ENCODE measurements at places on chromosomes 1 and 21.

DNA sequence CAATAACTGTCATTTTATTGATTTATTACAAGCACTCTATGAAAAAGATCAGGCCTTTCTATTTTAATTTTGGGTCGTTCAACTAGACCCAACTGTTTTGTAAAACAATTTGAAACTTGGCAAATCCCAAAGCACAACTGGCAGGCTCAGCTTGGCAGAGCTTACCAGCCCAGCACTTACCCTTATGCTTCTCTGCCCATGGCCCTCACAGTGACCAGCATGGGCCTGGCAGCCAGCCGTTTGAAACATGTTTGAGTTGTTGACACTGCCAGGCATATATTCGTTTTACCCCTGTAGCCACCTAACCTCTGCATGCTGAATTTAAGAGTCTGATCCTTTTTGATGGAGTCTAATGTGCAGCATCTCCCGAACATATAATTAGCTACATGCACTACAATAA, 796.7 kb upstream of the ADGRL2 start:
- no peak for DNase-seq

- DNase-seq: peak; percentile 41
Measured at GRCh38 chr1:37634244-37634991, at the start of gene RSPO1. Gene RSPO1 (minus strand): TSS chr1:37634892. CDS start chr1:37629661, 5,231 bp downstream.

DNA sequence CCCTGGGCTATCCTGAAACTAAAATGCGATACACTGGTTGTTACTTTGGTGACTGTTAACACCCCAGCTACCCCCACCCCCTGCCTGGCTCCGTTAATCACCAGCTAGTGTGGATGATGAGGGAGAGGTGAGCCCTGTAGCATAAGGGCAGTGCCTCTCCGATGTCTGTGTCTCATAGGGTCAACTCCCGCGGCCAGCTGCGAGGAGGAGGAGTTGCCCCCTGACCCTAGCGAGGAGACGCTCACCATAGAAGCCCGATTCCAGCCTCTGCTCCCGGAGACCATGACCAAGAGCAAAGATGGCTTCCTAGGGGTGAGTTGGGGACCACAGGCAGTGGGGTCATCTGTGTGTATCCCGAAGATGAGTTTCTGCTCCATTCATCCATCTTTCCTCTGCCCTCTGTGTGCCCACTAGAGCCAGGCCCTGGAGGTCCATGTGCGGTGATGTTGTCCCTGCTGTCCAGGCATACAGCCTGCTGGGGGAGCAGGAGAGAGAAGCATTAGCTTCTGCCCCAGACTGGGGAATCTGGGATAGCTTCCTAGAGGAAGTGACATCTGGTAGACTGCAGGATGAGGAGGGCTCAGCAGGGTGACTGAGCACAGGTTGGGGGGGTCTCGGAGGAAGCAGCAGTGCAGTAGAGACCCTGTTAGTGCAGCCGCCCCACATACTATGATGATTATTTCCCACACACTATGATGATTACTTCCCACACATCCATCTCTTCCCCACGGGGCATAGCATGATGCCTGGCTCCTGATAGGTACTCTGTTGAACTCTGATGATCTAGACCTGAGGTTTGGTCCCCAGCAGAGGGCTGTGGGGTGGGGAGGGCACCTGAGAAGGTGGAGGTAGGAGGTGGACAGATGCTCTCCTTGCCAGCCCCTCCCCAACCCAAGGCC, 5.2 kb downstream of the SELENON start:
- DNase-seq: no peak

- no peak for DNase-seq
Measured at GRCh38 chr1:47460456-47460855, 22.6 kb downstream of the FOXD2 start.

GRCh38 chr1:91736146-91736714, 149.7 kb downstream of the TGFBR3 start:
- DNase-seq: no peak
